Stimulated activated CD8-positive, alpha-beta memory T cell treated with anti-CD3 and anti-CD28 coated beads, Interleukin-7, amount 100 ng/mL, for 48 hours (primary cell): ENCODE measurements at places on chromosomes 2 and 18.

- DNase-seq, result no peak
Observed at GRCh38 chr2:96690306-96691021, 47.9 kb downstream of the FER1L5 start.

DNA sequence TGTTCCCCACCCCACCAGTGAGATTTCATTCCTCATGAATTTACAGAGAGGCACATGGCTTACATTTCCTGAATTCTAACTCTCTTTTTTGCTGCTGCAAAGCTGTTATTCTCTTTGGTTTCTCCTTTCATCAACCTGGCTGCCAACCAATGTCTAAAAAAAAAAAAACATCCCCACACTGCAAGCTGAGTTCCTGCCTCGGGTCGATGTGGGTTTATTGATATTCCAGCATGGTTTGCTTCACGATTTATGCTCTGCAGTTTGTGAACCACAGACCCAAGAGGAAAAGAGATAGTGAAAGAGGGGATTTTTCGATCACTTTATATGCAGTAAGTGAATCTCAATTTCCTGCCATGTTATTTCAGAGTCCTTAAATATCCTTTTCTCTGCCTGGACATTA, 363.6 kb downstream of the LPIN1 start:
- DNase-seq, result no peak

- DNase-seq, result no peak
Observed at GRCh38 chr2:43038034-43038695, 188.2 kb downstream of the ZFP36L2 start.

DNA sequence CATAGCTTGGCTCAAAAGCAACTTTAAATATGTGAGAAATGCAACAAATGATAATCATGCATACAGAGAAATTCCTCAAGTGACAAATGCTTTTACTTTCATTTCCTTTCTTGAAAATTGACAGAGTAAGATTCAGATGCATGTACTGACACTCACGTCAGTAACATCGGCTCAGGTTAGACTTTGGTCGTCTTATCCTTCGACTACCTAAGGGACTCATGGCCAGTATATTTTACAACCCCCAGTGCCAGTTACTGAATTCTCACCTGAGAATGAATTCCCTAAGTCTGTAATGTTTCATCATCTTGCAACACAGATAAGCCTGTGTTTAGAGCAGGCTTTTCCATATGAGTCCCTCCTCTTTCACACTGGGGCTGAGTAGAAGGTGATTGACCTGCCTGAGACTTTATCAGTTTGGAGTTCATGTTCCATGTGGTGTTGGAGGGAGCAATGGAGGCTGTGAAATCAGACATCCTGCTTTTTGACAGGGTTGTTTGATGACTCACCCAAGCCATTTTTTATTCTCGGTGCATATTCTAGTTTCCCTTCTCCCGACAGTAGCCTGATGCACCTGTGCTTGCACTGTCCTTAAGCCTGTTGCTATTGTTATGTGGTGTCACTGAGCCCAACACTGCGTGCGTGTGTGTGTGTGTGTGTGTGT, 30.5 kb upstream of the ATP8B1 start:
- DNase-seq, result no peak

GRCh38 chr18:33820517-33821371, 242.7 kb downstream of the ASXL3 start:
- no peak for DNase-seq

GRCh38 chr2:176934869-176935415, 277.7 kb upstream of the HNRNPA3 start:
- no peak for DNase-seq

DNA sequence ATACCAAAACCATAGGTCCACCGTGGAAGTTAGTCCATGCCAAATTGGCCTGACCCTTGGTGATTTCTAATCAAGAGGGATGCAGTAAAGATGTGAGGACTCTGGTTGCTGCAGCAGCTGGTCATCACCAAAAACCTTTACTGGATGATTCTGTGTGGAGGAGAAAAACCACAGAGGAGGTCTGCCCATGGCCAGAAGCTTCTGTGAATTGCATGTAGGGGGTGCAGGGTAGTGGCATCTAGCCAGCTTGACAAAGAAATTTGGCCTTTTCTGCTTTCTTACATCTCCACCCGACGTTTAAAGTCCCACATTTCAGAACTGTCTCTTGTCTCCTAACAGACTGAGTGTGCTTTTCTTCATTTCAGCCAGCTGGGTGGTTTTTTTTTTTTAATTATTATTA, 180.0 kb downstream of the TPGS2 start:
- no peak for DNase-seq

DNA sequence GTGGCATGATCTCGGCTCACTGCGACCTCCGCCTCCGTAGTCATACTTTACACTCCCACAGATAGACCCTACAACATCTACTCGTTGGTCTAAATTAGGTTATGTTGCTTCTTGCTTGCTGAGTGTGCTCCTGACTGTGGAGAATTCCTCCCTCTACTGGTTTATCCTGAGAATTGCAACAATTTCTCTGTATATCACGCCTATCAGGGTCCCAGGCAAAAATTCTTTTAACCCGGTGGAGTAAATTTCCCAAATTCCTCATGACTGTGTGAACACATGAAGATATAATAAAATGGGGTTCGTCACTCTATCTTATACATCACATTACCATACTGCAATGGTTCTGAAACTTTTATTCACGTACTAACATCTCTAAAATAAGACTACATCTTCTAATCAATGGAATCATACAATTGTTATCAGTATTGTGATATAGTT, 156.7 kb downstream of the EVA1A start:
- DNase-seq, result no peak

DNA sequence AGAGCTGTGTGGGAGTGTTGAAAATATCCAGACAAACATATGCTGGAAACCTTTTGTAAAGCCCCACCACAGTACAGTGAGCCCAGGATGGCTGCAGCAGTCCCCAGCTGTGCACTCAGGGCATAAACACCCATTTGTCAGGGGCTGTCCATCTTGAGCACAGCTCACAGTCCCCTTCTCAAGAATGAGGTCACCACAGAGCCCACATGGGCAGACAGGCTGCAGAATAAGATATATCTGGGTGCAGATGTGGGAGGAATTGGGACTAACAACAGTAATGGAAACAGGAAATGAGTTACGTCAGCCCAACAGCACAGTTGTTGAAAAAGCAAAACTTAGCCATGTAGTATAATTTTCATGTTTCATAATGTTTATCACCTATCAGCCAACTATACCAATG, 219.6 kb downstream of the ETAA1 start:
- DNase-seq, result no peak

DNA sequence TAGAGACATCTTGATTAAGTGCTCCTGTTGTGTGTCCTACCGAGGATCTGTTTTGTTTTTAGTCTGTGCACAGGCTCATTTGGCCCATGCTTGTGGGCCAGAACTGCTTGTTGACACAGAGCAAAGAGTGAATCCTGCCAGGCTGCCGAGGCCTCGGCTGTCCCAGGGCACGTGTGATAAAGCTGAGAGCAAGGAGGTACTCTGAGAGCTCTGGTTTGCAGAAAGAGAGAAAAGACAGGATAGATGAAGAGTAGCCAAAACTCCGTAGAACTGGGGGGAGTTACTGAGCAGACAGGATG, 175.1 kb downstream of the FAM210A start:
- DNase-seq, result no peak

DNA sequence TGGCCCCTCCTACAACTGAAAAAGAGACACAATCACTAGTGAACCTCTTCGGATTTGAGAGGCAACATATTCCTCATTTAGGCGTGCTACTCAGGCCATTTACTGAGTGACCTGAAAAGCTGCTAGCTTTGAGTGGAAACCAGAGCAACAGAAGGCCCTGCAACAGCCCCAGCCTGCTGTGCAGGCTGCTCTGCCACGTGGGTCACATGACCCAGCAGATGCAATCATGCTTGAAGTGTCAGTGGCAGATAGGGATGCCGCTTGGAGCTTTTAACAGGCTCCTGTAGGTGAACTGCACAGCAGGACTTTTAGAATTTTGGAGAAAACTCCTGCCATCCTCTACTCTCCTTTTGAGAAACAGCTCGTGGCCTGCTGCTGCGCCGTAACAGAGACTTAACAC, 578.6 kb upstream of the RAB6C start:
- no peak for DNase-seq

DNA sequence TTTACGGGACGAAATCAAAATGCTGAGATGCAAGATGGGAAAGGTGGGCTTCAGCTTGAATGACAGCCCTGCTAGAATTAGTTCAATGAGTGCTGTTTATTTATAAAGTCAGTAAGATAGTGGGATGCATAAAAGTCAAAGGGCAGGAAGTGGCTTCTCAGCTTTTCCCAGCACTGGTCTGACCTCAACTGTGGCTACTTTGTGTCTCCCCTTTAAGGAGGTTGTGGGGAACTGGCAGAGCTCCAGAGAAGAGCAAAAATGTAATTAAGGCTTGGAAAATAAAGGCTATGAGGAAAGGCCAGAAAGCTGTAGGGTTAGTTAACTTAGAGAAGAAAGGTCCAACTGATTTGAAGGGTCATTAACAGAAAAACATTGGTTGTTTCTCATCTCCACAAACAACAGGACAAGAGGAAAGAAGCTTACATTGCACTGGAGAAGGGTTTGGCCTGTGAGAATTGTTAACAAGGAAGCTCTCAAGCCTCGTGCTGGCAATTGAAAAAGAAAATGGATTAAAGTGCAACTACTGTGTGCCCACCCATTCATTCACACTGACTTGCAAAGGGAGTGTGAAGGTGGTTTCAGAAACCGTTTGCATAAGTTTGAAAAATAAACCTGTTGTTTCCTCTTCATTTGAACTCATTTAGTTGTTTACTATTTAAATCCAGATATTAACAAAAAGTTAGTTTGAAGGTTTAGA, 68.8 kb upstream of the CD28 start:
- no peak for DNase-seq

DNA sequence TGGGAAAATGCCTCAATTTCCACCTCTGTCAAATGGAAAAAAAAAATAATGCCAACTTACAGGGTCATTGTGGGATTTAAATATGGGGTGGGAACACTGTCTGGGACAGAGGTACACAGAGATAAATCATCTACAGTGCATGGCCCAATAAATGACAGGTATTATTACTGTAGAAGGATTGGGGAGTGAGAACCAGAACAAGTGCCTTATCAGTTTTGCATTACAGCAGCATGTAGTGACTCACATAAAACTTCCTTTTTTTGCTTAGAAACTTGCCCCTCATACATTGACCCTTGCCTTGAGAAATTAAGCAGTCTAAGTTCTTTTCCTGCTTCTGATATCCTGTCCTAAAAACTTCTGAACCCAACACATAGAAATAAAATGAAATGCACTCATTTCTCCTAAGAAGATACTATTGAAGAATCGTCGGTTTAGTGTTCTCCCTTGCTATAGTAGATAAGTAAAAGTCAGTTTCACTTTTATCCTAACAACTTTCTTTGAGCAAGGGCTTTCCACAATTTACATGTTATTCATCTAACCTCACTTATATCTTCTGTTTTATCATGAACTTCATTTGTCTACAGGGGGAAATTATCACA, 121.0 kb upstream of the HAAO start:
- no peak for DNase-seq

- DNase-seq, result no peak
Observed at GRCh38 chr18:10475276-10475653, 20.8 kb downstream of the APCDD1 start.

DNA sequence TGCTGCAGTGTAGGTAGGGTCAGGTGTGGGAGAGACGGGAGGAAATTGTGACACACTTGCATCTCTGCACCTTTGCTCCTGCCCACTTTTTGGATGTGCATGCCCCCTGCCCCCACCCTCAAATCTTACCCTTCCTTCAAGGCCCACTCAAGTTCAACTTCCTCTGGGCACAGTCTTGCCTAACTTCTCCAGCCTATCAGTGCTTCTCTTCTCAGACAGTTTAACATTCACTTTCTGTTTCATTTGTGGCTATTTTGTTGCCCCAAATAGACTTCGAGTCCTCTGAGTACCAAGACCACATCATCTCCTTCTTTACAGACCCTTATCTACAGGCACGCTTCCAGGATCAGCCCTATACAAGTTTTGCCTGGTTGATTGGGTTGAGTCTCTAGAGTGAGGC, 2.7 kb downstream of the ST8SIA5 start:
- DNase-seq, result no peak

- DNase-seq, result no peak
Observed at GRCh38 chr2:28363686-28364280, 28.9 kb upstream of the FOSL2 start.

- DNase-seq, result no peak
Observed at GRCh38 chr18:60445341-60445740, 72.8 kb upstream of the MC4R start.

DNA sequence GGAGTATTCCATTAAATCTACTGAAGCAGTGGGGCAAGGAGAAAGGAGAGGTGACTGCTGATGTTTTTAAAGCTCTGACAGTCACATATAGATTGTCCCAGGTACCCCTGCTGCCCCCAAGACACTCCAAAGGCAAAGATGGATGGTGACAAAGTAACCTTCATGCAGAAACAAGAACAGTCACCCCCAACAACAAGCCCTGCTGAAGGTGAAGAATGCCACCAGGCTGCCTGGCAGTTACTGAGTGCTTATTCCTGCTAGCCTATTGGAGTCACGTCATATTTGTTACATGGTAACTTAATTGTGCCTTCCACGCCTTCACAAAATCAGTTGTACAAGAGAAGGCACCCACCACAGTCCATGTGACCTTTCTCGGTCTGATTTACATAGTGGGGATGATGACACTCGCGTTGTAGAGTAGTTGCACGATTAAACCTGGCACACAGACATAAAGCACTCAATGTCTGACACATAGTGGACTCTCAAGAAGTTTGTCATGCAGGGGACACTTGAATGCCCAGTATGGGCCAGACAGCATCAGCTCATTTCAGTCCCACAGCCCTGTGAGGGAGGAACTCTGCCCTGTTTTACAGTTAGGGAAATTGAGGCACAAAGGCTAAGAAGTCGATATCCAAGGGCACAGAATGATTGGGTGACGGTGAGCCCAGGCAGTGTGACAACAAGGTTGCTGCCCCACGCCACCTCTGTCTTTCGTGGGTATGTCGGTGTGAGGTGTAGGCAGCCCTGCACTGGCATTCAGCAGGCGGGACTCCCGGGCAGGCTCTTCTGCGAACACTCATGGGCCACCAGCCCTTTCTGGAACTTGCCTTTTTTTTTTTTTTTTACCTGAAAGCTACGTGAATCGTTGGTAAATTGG, 62.7 kb downstream of the ZCCHC2 start:
- peak; percentile 57 for DNase-seq

- no peak for DNase-seq
Observed at GRCh38 chr2:160209516-160209856, 9.4 kb upstream of the ITGB6 start.

DNA sequence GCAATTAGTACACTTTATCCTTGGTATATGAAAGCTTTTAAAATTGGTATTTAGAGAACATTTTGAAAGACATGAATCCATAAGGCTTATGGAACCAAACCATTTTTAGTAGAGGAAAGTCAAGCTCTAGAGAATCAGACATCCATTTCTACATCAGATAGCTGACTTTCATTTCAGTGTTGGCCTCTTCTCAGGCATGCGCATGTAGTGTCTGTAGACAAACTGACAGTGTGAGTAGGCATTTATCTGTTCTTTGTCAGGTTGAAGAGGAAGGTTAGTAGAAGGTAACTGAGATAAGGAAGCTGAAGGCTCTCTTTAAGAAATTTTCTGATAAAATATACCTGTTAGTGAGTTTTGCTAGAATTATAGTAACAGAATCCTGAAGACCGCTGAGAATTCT, 221.9 kb upstream of the SIX3 start:
- no peak for DNase-seq
